Stimulated activated CD4-positive, alpha-beta T cell treated with anti-CD3 and anti-CD28 coated beads, Interleukin-15, amount 100 ng/mL, for 24 hours (primary cell): ENCODE measurements at places on chromosomes 11 and 22.

- no peak for DNase-seq
Measured at GRCh38 chr22:27467711-27468110, 333.8 kb downstream of the MN1 start.

DNA sequence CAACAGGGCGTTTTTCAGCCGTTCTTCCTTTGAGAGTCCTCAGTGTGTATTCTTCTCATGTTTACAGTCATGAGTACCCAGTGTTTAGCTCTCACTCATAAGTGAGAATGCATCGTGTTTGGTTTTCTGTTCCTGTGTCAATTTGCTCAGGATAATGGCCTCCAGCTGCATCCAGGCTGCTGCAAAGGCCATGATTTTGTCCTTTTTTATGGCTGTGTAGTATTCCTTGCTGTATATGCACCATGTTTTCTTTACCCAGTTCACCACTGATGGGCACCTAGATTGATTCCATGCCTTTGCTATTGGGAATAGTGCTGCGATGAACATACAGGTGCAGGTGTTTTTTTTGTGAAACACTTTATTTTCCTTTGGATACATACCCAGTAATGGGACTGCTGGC, 23.5 kb downstream of the B3GAT1 start:
- DNase-seq, result no peak

DNA sequence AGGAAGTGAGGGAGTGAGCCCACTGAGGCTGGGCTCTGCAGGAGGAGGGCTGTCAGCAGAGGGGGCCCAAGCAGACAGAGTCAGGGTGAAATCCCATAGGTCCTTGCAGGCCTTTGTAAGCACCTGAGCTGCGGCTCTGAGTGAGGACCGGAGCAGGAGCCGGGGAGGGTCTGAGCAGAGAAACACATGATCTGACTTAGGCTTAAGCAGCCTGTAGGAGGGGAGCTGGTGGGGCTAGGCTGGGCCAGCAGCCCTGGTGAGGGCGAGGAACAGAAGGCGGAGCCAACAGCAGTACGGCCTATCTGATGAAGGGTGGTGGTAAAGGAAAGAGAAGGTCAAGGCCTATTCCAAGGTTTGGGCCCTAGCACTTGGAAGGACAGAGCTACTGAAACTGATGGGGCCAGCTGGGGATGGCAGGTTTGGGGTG, 26.9 kb upstream of the CBX7 start:
- no peak for DNase-seq

- DNase-seq, result no peak
Measured at GRCh38 chr11:26587073-26587472, 15.0 kb upstream of the MUC15 start.

DNA sequence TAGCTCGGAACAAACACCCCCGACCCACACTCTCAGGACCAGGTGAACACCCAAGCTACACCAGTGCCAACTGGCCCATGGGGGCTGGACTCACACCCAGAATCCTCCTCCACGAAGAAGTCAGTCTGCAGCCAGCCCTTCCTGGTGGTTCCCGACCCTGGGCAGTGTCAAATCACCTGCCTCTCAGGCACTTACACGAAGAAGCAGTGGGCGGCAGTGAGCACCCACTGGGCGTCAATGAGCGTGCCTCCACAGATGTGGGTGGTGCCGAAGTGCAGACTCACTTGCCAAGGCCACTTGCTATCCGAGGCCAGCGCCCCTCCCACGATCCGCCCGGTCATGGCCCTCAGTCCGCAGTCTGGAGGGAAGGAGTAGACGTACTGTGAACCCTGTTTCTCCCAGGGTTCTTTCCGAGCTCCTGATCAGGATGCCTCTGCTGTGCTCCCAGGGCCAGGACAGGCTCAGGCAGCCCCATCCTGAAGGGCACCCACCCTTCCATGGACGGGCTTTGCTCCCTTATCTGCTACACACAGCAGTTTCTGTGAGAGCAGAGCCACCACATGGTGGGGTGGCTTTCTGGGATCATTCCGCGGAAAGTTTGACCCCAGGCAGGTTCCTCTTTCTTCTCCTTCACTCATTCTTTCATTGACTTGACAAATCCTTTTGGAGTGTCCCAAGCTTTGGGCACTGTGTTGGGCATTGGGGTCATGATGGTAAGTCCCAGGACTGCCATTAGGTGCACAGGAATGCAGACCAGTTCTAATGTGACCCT, 19.4 kb downstream of the TMPRSS13 start:
- DNase-seq, result no peak

- DNase-seq, result no peak
Measured at GRCh38 chr22:23226497-23226850, 46.2 kb downstream of the BCR start.

- no peak for DNase-seq
Measured at GRCh38 chr22:36425977-36426523, 38.3 kb upstream of the MYH9 start.

GRCh38 chr11:129434641-129435498, 59.2 kb downstream of the BARX2 start:
- no peak for DNase-seq

- DNase-seq, result no peak
Measured at GRCh38 chr11:66878474-66878873, 21.6 kb downstream of the LRFN4 start.

GRCh38 chr22:28442264-28442710, 237.4 kb downstream of the TTC28 start:
- peak; percentile 84 for DNase-seq

- DNase-seq, result no peak
Measured at GRCh38 chr11:94449437-94449836, 44.2 kb downstream of the MRE11 start.

GRCh38 chr11:102495161-102496042, 35.1 kb downstream of the MMP7 start:
- peak; percentile 32 for DNase-seq

DNA sequence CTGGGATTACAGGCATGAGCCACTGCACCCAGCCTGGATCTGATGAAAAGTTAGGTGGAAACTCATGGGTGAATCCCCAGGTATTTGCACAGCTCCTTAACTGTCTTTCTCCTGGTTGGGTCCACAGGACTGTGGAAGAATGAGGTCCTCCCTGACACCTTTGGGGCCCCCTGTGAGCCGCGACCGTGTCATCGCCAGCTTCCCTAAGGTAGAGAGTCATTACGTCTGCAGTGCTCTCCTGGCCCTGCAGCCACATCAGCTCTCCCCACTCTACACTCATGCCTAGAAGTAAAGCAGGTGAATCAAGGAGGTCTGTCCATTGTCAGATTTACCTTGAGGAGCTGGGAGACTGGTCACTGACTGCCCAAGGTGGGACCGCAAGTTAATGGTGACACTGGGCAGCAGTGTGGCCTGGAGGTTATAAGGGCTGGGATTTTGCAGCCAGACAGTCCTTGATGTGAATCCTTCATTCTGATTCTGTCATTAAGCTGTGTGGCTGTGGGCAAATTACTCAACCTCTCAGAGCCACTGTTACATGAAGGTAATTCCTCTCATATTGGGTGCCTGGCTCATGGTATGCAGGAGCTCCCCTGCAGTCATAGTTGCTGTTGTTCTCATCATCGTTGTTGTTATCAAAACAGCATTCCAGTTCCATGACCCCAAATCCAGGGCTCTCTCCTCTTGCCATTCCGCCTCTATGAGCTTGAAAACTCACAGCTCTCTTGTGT, 1.4 kb downstream of the RAB36 start:
- no peak for DNase-seq

DNA sequence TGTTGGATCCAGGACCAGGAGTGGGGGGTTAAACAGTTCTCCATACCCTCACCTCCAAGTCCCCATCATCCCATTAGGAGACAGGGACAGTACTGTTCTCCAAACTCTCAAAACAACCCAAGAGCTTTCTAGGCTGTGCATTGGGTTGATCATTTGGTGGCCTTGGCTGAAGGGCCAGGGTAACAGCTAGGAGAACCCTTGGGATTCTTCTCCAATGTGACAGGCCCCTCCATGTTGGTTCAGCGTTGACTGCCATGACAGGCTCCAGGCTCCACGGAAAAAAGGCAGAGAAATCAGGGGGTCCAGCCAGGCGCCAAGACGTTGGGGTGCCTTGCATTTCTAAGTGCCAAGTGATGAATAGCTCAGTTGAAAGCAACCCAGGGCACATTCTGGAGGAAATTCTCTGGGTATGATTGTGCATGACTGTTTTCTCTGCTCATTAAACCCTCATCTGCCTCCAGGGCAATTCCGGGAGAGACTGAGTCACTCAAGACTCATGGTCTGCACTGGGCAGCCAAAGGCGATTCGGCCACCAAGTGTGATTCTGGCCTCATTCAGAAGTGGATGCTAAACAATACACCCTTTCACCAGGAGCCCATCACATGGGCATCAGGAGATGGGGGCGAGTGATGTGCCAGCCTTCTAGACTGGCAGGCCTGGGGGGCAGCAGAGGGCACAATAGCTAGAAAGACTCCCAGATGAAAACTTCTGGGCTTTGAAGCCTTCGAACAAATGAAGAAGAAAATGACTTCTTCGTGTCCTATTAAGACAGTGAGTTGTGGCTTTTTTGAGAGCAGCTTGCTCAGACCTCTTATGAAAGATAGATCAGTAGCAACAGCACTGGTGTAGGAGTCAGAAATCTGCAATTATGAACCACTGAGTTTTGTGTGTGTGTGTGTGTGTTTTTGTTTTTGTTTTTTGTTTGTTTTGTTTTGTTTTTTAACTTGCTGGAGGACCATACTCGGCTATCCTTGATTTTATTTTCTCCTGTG, 27.7 kb downstream of the CD44 start:
- peak; percentile 47 for DNase-seq

DNA sequence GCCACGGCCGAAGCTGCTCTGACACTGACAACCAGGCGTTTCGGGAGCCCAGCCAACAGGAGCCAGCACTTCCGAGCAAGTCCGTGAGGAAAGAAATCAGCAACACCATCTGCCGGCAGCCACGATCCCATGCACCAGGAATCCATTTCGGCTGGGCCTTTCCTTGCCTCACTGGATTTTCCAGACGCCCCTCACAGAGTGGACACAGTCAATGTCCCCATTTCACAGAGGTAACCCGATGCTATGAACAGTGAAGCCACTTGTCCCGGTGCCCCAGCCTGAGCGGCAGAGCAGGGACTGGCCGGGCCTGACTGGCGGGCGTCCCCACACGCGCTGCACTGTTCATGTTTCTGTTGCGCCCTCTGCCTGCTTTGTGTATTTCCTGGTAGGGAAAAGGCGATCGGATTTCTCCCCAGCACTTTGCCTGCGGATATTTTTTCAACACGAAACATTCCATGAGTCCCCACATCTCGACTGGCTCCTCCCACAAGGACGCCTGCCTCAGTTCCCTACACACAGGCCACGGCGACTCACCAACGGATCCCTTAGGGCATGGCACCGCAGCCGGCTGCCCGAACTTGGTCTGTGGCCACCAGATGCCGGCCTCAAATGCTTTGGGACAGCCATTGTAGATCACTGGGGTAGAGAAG, 55.3 kb downstream of the TRMU start:
- no peak for DNase-seq

- no peak for DNase-seq
Measured at GRCh38 chr11:44199298-44199697, 103.8 kb downstream of the EXT2 start.

GRCh38 chr22:35488513-35488912, 52.1 kb upstream of the RASD2 start:
- DNase-seq, result no peak

DNA sequence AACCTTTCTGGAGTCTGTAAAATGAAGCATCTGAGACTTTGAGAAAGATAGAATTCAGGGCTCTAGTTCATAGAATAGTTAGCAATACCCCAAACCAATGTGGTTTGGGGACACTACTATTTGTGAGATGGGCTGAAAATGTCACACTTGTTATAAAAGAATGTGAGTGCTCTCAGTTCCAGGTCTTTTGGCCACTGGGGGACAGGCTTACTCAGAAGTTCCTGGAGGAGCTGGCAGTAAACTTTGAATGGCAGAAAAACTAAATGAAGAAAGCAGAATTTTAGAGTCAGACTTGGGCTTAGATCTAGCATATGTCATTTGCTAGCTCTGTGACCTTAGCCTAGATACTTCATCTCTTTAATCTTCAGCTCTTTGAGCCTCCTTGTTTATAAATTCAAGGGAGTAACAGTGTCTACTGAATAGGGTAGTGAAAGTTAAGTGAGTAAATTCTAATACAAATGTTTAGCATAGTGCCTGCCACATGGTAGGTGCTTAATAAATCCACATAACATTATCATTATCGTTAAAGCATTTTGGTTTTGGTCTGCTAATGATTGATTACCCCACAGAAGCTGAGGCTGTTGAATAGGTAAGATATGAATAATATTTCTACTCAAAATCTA, 3.7 kb downstream of the LYVE1 start:
- DNase-seq, result no peak

DNA sequence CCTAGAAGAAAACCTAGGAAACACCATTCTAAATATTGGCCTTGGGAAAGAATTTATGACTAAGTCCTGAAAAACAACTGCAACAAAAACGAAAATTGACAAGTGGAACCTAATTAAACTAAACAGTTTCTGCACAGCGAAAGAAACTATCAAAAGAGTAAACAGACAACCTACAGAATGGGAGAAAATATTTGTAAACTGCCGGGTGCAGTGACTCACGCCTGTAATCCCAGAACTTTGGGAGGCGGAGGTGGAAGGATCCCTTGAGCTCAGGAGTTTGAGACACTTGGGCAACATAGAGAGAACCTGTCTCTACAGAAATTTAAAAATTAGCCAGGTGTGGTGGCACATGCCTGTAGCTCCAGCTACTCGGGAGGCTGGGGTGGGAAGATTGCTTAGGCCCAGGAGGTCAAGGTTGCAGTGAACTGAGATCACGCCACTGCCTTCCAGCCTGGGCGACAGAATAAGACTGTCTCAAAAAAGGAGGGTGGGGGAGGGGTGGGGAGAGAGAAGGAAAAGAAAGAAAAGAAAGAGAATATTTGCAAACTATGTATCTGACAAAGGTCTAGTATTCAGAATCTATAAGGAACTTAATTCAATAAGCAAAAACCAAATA, 14.0 kb downstream of the OR2AT4 start:
- DNase-seq, result no peak

DNA sequence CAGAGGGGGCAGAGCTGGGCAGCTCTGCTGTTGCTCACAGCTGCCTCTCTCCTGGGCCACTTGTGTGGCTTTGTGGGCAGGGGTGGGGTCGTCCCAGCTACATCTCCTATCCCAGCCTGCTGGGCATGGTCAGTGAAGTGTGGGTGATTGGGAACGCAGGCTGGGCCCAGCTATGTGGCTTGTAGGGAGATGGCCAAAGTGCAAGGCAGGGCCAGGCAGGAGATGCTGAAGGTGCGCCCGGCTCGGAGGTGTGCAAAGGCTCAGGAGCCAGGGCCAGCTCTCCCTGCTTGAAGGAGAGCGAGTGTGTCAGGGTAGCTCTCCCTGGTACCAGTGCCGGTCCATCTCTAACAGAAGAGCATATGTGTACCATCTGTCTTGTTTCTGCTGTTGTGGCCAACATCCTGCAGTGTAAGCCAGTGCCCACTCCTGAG, 8.4 kb upstream of the RANBP1 start:
- DNase-seq, result no peak

GRCh38 chr11:92251980-92252379, 27.4 kb downstream of the FAT3 start:
- DNase-seq, result no peak
